ENCODE measurements at places on chromosomes 7 and 10. TPM values are rescaled to one million over a fixed set of nuclear protein-coding genes. Genes with fewer than 3 reads are reported as not detected.
A peak's percentile ranks its signal among the peaks of the same experiment; 100 is the strongest.

DNA sequence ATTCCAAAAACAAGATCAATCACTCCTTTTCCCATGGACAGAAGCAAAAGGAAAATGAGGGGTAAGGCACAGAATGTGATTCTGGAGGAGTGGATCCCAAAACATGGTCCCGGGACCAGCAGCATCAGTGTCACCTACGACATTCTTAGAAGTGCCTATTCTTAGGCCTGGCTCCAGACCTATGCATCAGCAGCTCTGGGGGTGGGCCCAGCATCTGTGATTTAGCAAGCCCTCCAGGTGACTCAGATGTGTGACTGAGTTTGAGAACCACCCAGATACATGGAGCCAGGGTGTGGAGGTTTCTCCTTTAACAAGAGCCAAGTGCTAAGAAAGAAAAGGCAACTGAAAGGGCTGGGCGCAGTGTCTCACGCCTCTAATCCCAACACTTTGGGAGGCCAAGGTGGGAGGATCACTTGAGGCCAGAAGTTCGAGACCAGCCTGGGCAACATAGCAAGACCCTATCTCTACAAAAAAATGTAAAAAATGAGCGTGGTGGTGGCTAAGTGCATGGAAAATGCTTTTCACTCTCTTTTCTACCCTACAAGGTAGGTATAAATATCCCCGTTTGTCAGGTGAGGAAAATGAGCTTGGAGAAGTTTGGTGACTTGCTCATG, 17.1 kb upstream of the ARPC1A start:
- DNase-seq, result no peak

- no peak for DNase-seq
These were observed 9.6 kb downstream of the INSYN2A start for GRCh38 chr10:127186813-127187212.

- no peak for DNase-seq
These were observed 688.5 kb downstream of the PARD3 start for GRCh38 chr10:34126371-34127151.

DNA sequence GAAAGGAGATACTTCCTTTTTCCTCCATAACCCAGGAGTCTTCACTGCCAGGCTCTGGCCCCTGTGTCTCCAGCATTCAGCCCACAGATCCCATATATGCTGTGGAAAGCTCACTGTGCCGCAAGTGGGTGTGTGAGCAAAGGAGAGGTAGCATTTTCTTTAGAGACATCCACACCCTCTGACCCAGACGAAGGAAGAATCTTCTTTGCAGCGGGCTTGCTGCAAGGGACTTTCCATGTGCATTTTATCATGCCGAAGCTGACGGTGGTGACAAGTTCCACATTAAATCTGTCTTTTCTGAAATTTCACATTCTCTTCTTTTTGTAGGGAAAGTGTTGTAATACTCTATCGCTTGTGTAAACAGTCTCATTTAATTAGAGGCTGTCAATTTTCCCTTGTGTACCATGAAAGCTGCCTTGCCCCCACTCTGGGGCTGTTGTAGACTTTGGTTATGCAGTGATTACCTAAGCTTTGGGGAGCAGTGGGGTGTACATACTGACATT, 409.5 kb downstream of the SUGCT start:
- DNase-seq, result no peak

DNA sequence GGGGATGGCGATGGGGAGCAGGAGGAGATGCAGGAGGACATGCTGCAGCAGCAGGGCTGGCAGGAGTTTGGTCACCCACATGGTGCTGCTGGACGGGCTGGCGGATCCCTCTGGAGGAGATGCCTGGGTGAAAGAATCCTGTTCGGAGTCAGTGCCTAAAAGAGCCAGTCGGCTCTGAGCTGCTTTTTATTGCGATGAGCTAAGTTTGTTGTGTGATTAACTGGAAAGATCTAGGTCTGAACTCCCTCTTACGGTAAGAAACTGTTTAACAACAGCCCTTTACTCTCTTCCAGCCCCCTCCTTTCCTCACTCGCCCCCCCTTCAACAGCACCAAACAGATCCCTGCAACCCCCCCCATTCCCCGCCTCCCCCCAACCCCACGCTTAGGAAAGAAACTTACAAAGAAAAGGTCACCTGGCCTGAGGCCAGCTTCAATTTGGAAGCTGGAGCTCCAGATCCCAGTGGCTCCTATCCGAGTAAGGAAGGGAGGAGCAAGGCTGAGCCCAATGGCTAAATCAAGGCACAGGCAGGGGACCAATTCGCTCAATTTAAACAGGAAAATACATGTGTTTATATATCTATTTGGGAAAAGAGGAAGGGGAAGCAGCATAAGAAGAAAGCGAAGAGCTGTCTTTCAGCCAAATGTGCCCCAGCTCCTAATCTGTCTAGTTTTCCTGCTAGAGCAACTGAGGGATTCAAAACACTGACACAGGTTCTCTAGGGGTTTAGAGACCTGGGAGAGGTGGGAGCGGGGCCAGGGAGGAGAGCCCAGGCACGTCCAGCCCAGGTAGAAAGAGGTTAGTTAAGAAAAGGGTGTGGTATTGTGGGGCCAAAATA, at the start of gene HGF:
TSS of gene HGF (minus strand) at position 157 of the 837 bp plus-strand sequence. CDS start at position 81, 76 bp downstream.
- peak; percentile 88 for DNase-seq

Gene H2AZ2
- 220 TPM for total RNA-seq

DNA sequence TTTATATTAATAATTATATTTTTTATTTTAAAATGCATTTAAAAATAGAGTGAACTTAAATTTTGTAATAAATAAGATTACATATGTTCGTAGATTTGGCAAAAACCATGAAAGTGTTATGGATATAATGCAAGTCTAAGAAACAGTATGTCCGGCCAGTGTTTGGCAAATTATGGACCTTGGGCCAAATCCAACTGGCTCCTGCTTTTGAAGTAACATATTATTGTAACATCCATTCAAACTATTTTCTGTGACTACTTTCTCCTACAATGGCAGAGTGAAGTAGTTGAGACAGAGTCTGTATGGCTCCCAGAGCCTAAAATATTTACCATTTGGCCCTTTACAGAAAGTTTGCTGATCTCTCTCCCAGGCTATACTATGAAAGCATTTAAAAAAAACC, 38.9 kb downstream of the TMEM229A start:
- DNase-seq, result no peak

GRCh38 chr10:117130862-117131375, 7.2 kb downstream of the VAX1 start:
- no peak for DNase-seq

GRCh38 chr7:18228686-18229085, 201.0 kb upstream of the PRPS1L1 start:
- DNase-seq, result no peak

DNA sequence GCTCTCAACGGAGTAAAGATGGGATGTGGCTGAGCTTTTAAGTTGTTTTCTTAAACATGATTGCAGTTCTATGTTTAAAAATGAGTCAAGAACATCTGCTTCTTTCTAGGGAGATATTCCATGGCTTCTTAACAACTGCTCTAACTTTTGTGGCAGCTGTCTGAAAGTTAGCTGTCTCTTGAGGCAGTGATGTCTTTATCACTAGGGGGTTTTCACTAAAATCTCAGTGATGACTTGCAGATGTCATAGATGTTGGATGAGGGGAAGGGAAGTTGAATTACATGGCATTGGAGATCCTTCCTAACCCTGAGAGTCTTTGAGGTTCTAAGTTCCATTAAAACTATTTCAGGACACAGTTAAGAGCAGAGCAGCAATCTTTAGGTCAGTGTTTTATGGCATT, 43.5 kb downstream of the PRKG1 start:
- no peak for DNase-seq

DNA sequence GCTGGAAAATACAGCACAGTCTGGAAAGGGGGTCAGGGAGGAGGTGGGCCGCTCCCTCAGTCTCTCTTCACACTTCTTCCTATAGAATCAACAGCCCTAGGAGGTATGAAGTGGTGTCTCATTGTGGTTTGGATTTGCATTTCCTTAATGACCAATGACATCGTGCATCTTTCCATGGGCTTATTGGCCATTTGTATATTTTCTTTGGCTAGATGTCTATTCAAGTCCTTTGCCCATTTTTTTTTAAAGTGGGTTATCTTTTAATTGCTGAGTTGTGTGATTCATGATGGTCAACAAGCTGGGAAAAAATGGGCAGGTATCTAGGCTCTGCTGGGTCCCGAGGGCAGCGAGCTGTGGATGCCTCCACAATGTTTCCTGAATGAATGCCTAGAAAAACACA, 29.1 kb downstream of the TMEM130 start:
- no peak for DNase-seq

Gene CRYGN
- total RNA-seq, result not detected

GRCh38 chr7:732556-732955, 5.5 kb upstream of the PRKAR1B start:
- no peak for DNase-seq

DNA sequence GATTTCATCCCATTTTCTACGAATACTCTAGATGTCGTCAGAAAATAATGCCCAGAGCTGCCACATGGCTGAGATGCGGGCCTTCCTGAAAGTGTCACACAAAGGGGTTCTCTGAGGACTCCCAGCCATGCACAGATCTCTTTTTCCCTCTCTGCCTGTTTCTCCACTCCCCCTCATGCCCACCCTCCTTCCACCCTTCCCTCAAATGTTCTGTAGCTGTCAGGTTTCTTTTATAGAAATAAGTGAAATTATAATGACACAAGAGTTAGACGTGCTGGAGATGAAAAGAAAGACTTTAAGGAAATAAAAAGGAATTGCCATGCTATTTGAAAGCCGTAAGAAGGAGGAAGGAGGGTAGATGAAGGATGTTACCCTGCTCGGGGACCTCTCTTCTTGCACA, 819.3 kb upstream of the CELF2 start:
- no peak for DNase-seq

DNA sequence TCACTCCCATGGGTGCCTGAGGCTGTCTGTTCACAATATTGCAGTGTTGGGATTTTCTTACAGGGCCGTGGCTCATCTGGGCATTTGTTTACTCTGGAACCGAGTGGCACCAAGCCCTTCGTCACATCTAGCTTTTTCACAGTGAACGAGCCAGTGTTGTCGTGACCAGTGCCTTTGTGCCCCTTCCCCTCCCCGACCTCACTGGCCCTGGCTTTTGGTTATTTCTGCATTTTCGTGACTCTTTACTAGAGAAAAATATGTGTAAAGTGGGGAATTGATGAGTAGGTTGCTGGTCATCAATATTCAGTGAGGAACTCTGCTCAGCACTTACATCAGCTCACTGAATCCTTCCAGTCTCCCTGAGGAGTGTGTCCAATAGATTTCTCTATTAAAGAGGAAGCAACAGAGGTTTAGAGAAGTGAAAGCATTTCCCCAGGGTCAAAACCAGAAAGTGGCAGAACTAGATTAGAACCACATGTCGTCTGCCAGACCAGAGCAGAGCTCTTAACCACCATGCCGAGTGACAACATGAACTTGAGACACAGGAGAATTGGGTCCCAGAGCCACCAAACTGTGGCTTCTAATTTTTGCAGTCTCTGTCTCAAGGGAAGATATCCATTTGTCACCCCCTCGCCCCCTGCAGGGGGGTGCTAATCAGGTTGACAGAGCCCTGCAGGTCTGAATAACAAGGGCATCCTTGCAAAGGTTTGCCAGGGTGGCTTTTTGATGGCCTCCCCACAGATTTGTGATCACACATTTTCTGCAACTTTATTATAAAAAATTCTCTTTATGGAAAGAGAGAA, 125.3 kb downstream of the CHN2 start:
- DNase-seq, result no peak

Gene VWA2
- total RNA-seq, result not detected

Gene FAM237B
- total RNA-seq, result not detected

DNA sequence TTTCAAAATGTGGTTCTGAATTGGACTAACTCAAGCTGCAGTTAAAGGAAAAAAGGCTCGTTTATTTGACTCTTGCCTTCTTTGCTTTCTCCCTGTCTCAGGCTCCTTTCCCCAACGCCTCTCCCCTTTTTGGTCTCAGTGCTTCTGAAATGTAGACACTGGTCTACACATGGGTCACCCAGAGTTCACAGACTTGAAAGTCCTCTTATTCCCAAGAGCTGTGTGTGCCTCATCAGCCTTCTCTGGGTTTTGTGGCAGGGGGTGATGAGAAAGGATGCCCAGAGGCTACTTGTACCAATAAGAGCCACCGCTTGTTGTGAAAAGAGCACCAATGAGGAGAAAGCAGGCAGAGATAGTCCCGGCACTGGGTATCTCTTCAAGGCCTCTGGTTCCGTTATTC, 125.7 kb downstream of the BICC1 start:
- no peak for DNase-seq

Gene DLX5
- not detected for total RNA-seq

DNA sequence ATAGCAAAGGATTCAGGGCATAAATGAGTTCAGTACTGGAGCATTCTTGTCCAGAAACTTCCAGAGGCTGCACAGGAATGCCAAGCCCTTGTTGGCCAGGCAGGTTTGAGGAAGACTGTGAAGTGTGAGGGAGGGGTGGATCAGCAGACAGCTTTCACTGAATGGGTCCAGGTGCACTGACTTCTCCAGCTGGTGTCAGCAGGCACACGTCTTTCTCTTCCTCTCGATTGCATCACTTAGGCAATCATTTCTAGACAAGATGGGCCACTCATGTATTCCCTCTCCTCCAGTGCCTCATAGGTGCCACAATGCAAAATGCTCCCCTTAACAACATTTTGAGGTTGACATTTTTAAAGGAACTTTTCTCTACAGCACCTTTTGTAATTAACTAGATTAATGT, 15.6 kb upstream of the PLEKHS1 start:
- no peak for DNase-seq

DNA sequence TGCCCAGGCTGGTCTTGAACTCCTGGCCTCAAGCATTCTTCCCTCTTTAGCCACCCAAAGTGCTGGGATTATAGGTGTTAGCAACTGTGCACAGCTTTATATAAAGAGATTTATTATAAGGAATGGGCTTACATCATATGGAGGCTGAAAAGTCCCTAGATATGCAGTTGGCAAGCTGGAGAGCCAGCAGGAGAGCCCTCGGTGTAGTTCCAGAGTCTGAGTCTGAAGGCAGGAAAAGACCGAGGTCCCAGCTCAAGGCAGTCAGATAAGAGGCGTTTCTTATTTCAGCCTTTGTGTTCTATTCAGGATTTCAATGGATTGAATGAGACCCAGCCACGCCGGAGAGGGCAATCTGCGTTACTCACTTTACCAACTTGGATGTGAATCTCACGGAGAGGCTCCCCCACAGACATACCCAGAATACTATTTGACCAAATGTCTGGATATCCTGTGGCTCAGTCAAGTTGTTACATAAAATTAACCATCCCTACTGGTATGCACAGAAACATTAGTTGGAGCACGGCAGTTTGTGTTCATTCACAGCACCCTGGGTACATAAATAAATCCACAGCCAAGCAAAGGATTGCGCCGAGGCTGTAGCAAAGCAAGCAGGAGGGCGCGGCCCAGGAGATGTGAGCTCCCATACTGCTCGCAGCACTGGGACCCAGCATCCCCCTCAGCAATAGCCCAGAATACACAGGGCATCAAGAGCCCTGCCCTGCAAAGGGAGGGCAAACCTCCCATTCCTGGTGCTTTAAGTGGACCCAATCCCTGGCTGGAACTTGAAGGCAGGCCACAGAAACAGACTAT, 158.4 kb upstream of the ZNF32 start:
- DNase-seq, result no peak

DNA sequence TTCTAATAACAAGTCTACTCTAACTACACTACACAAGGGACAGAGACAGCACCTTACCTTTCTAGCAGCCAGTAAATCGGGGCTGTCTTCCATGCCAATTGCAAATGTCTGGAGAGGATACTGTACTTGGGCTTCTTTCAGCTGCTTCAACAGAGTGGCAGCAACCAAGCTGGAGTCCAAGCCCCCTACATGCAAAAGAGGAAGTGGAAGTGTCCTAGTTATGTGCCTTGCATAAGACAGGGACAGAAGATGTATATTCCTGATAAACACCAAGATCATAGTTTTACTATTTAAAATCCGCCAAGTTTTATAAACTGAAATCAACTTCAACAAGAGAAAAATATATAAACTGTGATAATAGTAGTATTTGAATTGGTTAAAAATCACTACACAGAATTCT, 14.0 kb downstream of the ASNS start:
- no peak for DNase-seq

Measured in right cardiac atrium (tissue), 5 donors.